ENCODE measurements at places on chromosomes 3 and 15.

GRCh38 chr3:107985496-107985895 lies 105.3 kb downstream of the CD47 start:
- DNase-seq, result no peak

- no peak for DNase-seq
These were observed 309.9 kb downstream of the CLSTN2 start for GRCh38 chr3:140244893-140245292.

DNA sequence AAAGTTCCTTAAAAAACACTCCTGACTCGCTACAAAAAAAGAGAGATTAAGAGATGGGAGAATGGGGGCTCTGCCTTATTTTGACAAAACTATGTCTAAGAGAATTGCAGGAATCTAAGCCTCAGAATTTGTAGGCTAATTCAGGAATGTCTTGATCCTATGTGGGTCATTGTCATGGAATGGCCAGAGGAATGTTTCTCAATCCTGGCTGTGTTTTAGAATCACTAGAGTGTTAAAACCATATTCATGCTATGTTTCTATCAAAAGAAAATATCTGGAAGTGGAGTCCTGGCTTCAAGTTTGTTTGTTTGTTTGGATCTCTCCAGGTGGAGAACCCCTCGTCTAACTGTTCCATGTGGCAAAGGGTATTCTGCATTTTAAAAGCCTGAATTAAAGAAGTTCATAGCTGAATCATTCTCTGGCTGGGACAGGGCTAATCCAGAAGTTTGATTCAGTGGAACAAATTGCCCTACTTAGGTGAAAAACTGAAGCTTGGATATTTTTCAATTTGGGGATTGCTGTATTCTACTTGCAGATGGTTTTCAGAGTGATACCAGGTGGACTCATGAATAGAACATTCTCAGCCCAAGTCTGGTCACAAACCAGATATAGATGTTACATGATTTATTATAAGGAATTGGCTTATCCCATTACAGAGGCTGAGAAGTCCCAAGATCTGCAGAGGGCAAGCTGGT lies 28.2 kb downstream of the GJD2 start:
- no peak for DNase-seq

DNA sequence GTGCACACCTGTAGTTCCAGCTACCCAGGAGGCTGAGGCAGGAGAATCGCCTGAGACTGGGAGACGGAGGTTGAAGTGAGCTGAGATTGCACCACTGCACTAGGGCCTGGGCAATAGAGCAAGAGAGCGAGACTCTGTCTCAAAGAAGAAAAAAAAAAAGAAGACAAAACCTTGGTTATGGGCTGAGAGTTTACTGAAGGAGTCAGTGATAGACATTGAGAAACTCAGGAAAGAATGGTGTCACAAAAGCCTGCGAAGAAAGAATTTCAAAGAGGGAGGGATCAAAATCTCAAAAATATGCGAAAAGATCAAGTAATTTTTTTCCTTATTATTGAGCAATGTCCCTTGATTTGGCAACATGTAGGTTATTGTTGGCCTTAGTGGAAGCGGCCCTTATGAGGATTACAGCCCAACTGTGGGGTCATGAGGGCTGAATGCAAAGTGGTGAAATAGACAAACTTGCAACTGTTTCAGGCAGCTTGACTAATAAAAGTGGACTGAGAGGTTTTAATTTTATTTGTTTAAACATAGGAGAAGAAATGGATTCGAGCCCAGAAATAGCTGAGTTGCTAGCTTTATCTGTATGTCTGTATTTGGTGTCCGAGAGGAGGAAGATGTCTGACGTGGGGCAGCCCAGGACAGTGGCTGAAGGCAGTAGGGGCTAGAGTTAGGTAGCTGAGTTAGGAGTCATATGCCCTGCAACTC lies 18.8 kb upstream of the CELF6 start:
- no peak for DNase-seq

DNA sequence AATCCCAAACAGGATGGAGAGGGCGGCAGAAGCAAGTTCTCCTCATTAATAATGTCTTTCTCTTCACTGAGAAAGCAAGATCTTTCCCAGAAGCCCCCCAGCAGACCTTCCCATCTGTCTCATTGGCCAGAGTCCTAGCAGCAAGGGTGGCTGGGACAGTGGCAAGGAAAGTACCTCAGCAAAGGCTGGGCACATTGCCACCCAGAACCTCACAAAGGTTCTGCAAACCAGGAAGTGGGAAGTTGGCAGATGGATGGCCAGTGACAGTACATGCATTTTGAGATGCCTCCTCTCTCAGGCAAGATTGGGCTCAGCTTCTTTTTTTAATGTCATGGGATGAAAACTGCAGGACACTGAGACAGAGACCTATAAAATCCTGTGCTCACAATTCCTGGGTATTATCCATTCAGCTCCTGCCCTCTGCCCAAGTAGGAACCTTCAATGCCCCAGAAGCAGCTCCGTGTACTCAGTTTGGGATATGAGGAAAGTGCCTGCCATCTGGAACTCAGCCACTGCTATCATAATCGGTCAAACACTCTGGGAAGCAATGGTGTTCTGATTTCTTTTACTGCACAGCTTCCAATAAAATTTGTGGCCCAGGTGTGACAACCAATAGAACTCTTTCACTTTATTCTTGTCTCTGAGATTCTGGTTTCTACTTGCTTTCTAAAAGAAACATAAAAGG lies 25.5 kb downstream of the DPH3 start:
- DNase-seq, result no peak

DNA sequence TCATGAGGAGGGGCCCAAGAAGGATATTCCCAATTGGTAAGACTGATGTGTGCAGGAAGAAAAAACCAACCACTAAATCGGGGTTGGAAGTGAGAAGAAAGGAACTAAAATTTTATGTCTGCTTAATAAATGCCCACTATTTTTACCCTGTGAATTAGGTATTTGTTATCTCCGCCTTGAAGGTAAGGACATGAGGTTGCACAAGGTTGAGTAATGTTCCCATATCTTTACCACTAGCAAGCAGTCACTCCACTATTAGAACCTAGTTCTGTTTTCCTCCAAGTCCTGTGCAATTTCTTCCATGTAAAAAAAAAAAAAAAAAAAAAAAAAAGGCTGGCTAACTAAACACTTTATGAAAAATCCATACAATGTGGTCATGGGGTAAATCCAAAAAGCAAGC lies 318.5 kb upstream of the SLCO3A1 start:
- no peak for DNase-seq

DNA sequence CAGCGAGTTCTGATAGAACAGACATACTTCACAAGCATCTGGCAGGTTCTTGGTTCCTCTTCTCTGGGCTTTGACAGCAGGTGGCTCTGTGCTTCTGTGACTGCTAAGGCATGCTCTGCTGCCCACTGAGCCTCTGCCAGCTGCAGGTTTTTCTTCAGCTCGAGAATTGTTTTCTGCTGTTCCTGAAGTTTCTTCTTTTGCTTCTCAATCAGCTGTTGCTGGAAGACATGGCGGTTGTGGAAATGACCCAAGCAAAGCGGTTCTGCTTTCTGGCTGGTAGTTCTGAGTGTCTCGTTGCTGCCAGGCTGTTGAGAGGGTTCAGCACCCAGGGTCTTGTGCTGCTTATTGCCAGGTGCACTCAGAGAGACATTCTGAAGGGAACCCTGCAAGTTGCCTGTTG lies 50.8 kb downstream of the CCDC191 start:
- peak; percentile 52 for DNase-seq

- DNase-seq, result no peak
These were observed 23.2 kb downstream of the EAF1 start for GRCh38 chr3:15450438-15451215.

GRCh38 chr3:151625586-151625985 lies 108.1 kb upstream of the AADACL2 start:
- DNase-seq, result no peak

- peak; percentile 67 for DNase-seq
These were observed 5.1 kb upstream of the SEMA7A start for GRCh38 chr15:74438721-74439316.

- no peak for DNase-seq
These were observed 305.2 kb upstream of the SEMA6D start for GRCh38 chr15:47412136-47412535.

DNA sequence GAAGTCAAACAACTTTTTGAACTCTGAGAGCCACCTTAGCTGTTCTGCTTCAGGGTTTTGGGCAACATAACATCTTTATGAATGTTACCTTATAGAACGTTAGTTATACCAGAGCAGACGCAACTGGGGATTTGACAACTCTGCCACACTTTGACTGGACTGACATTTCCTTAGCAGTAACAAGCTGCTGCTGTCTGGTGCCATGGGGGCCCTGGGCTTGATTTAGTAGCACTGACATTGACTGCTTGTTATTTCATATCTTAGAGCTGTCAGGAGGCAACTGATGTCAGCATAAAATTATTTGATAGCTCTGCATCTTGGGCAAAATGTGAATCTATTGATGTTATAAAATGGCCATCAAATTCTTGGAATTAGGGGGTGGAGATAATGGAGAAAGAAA lies 285.4 kb downstream of the ROBO2 start:
- no peak for DNase-seq

DNA sequence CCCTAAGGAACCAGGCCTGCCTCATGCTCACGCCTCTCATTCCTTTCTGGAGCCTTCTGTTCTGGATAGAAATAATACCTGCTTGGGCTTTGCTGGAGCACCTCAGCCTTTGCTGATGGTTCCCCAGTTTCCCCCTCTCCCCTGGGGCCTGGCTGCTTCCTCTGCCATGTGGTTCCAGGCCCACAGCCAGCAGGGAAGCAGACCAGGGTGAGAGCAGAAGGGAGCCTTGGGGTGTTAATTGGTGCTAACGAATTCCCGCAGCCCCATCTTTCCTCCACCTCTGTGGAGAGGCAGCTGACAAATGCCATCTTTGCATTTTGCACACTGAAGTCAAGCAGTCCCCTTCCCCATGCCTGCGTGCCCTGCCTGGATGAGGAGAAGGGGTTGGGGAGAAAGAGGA lies 13.1 kb upstream of the CORO2B start:
- DNase-seq, result no peak

DNA sequence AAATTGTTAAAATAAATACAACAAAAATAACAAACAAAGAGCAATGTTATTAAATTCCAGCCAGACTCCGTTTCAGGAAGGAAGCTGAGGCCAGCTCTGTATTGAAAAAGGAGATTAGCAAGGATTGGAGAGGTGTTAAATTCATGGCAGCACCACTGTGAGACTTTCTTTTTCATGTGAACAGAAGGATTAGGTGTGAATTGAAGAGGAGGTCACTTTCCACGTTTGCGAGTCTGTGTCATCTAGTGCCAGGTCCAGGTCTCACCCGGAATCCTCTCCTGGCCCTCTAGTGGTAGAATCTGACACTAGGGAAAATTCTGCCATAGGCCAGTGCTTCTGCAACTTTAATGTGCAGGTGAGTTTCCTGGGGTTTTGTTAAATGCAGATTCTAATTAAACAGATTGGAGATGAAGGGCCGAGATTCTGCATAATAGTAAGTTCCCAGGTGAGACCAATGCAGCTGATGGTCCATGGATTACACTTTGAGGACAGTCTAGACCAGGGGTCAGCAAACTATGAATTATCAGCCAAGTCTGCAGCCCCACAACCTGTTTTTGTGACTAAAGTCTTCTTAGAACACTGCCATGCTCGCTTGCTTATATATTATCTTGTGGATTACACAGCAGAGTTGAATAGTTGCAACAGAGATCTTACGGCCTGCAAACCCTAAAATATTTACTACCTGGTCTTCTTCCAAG lies 9.2 kb upstream of the SLC6A1 start:
- DNase-seq, result no peak

GRCh38 chr15:40151991-40152390 lies 8.9 kb upstream of the BUB1B start:
- DNase-seq, result no peak

- no peak for DNase-seq
These were observed 22.2 kb upstream of the CDAN1 start for GRCh38 chr15:42759093-42759492.

- DNase-seq, result no peak
These were observed 35.6 kb upstream of the GPR160 start for GRCh38 chr3:170002231-170002630.

GRCh38 chr3:41104147-41104546 lies 95.2 kb upstream of the CTNNB1 start:
- no peak for DNase-seq

- DNase-seq, result no peak
These were observed 244.9 kb downstream of the FGF12 start for GRCh38 chr3:192482391-192482790.

DNA sequence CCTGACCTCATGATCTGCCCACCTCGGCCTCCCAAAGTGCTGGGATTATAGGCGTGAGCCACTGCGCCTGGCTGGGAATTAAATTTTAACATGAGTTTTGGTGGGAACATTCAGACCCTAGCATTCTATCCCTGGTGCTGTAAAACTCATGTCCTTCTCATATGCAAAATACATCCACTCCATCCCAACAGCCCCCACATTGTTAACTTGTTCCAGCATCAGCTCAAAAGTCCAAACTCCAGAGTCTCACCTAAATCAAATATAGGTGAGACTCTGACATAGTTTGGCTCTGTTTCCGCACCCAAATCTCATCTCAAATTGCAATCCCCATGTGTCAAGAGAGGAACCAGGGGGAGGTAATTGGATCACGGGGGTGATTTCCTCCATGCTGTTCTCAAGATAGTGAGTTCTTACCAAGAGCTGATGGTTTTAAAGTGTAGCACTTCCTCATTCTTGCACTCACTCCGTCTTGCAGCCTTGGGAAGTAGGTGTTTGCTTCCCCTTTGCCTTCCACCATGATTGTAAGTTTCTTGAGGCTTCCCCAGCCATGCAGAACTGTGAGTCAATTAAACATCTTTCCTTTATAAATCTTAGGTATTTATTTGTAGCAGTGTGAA lies 96.2 kb upstream of the PLCL2 start:
- no peak for DNase-seq

GRCh38 chr3:197093871-197094270 lies 64.3 kb upstream of the MELTF start:
- no peak for DNase-seq

DNA sequence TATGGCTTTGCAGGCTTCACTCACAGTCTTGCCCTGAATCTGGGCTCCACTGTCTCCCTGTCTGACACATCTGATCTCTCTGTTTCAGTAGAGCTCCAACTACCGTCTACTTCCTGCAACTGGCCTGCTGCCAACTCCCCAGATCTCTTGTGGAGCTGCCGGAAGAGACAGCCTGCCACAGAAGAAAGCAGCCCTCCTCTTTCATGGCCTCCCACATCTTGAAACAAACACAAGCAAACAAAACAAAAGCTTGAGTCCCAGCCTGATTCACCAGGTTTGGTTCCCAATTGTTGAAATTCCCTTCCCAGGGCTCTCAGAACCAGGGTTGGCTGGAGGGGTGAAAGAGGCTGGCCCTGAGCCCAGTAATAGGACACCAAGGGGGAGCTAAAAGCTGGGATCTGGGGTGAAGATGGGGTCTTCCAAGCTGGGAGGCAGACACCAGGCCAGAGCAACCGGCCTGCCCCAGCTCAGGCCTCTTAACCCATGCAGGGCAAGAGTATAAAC lies 55.3 kb upstream of the CA12 start:
- no peak for DNase-seq

- no peak for DNase-seq
These were observed 102.1 kb upstream of the ARPP21 start for GRCh38 chr3:35537265-35537664.

GRCh38 chr3:64464955-64465354 lies 222.8 kb downstream of the ADAMTS9 start:
- no peak for DNase-seq

DNA sequence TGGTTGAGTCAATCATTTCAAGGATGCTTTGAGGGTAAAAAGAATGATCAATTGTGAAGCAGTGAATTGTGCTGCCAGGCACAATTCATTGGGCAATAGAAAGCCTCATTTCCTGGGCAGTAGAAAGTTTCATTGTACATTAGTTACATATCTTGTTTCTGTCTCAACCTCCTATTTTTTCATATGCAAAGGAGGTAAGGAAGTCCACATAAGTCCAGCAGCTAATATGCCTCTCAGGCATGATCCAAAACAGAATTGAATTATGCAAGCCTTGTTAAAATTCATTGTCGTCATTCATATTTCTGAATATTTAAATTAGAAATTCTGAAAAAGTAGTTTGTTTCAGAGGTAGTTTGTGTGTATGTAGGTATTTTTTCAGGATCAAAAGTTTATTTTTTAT lies 65.8 kb downstream of the TFRC start:
- DNase-seq, result no peak
